Activated T-helper 2 cell treated with anti-CD3 and anti-CD28 coated beads, Interferon-gamma antibody, Interleukin-2, Interleukin-4, amounts not matched to agents 10 μg/mL and 5 μg/mL and 100 μg/mL, durations not matched to agents 14 hours and 24 hours and 36 hours (primary cell): ENCODE measurements at places on chromosomes 1 and 21. TPM values are rescaled to one million over a fixed set of nuclear protein-coding genes. Genes with fewer than 3 reads are reported as not detected.

- H3K4me1 ChIP-seq = peaks cover 6% of the 10 kb centered on the region
- no peak for DNase-seq
- peaks cover 47% of the 10 kb centered on the region for H3K36me3 ChIP-seq
- no peak overlapping the region for H3K4me3 ChIP-seq
- H3K27me3 ChIP-seq = no peaks in the 10 kb centered on the region
These were observed 53.3 kb downstream of the MTR start for GRCh38 chr1:236848274-236848923.

GRCh38 chr1:218365226-218365999 is 20.3 kb downstream of the TGFB2 start:
- H3K4me3 ChIP-seq = no peak overlapping the region
- peaks cover 11% of the 10 kb centered on the region for H3K27me3 ChIP-seq

GRCh38 chr1:19884312-19884711 is 2.1 kb downstream of the OTUD3 start:
- H3K36me3 ChIP-seq = peaks cover 5% of the 10 kb centered on the region
- DNase-seq = no peak
- peaks cover 4% of the 10 kb centered on the region for H3K27me3 ChIP-seq

GRCh38 chr1:202323731-202324130 is 18.0 kb downstream of the UBE2T start:
- no peak for DNase-seq
- peaks cover 4% of the 10 kb centered on the region for H3K36me3 ChIP-seq
- H3K27me3 ChIP-seq = peaks cover 12% of the 10 kb centered on the region
- no peak overlapping the region for H3K27ac ChIP-seq
- no peak overlapping the region for H3K4me3 ChIP-seq

DNA sequence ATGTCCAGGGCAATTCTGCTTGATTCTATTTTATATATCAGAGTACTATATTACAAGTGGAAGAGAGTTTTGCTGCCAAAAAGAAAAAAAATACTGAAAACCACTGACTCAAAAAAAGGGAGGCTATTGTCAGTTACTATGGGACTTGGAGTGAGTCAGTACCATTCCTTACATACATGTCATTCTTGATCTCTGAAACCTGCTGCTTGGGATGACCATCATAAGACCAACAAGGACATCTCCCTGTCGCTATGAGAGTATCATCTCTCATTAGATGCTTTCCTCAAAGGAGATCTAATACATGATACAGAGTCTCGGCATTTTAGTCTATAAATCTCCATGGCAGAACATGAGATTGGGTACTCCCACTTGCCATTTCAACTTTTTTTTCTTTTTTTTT is 11.8 kb upstream of the INPP5B start:
- no peaks in the 10 kb centered on the region for H3K27me3 ChIP-seq
- no peaks in the 10 kb centered on the region for H3K4me1 ChIP-seq
- H3K4me3 ChIP-seq = no peak overlapping the region
- H3K27ac ChIP-seq = no peak overlapping the region
- no peak for DNase-seq
- peaks cover 55% of the 10 kb centered on the region for H3K36me3 ChIP-seq

GRCh38 chr21:31176725-31177124 is 138.4 kb upstream of the KRTAP19-8 start:
- no peak for DNase-seq
- H3K4me1 ChIP-seq = peaks cover 62% of the 10 kb centered on the region
- H3K4me3 ChIP-seq = peak overlapping the region; percentile 52
- H3K36me3 ChIP-seq = peaks cover 78% of the 10 kb centered on the region
- H3K27me3 ChIP-seq = no peaks in the 10 kb centered on the region

DNA sequence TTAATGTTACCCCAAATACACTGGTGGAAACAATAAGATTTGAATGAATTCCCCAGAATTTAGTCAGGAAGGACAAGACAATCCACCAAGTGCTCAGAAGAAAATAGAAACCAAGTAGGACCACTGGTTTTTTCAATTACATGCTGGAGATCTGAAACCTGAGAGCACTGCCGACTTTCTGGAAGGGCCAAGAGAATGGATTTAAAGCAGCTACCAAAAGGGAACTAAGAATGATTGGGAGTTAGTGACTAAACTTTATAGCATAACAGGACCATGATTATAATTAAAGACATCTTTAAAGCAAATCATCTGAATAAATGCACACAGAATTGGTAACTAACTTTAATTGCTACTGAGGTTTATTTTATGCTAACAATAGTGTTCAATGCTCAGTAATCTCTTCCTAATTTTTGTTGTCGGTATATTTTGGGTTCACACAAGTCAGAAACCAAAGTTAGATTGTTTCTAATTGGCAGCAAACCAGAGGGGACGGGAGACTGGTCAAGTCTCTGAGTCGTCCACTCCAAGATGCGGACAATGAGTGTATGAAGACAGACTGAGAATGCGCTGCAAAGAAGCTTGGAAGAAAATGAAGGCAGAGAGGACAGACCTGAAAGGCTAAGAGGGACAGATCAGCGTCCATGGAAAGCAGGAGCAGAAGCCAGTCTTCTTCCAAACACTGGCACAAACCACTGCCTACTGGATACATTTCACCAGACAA is 2.3 kb upstream of the RGS13 start:
- H3K4me1 ChIP-seq = no peaks in the 10 kb centered on the region
- DNase-seq = no peak
- H3K4me3 ChIP-seq = no peak overlapping the region
- no peaks in the 10 kb centered on the region for H3K36me3 ChIP-seq
- H3K27ac ChIP-seq = no peak overlapping the region
- H3K27me3 ChIP-seq = peaks cover 24% of the 10 kb centered on the region

DNA sequence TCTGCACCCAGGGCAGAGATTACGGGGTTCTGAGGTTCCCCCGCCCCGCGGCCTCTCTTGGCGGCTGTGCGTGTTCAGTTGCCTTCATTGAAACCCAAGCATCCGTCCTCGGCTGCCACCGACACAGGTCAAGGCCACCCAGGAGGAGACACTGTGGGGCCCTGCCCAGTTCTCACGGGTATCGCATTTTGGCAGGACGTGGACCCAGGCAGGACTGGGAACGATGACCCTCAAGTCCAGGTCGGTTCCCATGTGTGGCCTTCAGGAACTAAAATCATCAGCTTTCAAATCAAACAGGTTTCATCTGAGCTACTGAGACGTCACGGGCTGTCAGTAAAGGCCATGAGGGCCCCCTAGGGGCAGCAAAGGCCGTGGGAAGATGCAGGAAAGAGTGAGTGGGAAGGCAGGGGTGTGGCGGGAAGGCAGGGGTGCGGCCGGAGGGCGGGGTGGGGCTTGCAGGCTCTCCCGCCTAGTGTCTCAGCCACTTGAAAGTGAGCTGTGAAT is 7.0 kb upstream of the C1orf174 start:
- DNase-seq = no peak
- H3K27ac ChIP-seq = no peak overlapping the region
- H3K36me3 ChIP-seq = no peaks in the 10 kb centered on the region
- peaks cover 24% of the 10 kb centered on the region for H3K4me1 ChIP-seq
- no peaks in the 10 kb centered on the region for H3K27me3 ChIP-seq
- H3K4me3 ChIP-seq = no peak overlapping the region

GRCh38 chr1:28412731-28413130 is 43.2 kb downstream of the PHACTR4 start:
- peaks cover 7% of the 10 kb centered on the region for H3K36me3 ChIP-seq
- DNase-seq = no peak
- no peak overlapping the region for H3K4me3 ChIP-seq
- H3K27me3 ChIP-seq = no peaks in the 10 kb centered on the region

DNA sequence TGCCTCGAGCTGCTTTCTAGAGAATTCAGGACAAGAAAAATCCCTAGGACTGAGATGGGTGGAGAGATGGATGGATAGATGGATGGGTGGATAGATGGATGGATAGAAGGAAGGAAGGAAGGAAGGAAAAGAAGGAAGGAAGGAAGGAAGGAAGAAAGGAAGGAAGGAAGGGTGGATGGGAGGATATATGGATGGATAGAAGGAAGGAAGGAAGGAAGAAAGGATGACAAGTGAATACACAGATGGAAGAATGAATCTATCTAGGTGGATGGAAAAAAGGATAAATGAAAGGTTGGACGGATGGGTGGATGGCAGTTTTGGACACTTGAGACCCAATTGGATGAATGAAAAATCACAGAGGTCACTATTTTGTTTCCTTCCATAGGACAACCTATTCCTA is 120.4 kb upstream of the KAZN start:
- DNase-seq = no peak
- H3K27ac ChIP-seq = no peak overlapping the region
- H3K4me3 ChIP-seq = no peak overlapping the region
- H3K4me1 ChIP-seq = no peaks in the 10 kb centered on the region
- no peaks in the 10 kb centered on the region for H3K27me3 ChIP-seq
- H3K36me3 ChIP-seq = no peaks in the 10 kb centered on the region

GRCh38 chr21:40120940-40121575 is 253.8 kb downstream of the PCP4 start:
- H3K36me3 ChIP-seq = no peaks in the 10 kb centered on the region
- H3K4me1 ChIP-seq = no peaks in the 10 kb centered on the region
- H3K4me3 ChIP-seq = no peak overlapping the region
- no peak overlapping the region for H3K27ac ChIP-seq

- no peaks in the 10 kb centered on the region for H3K27me3 ChIP-seq
- DNase-seq = no peak
- H3K36me3 ChIP-seq = no peaks in the 10 kb centered on the region
- H3K4me1 ChIP-seq = no peaks in the 10 kb centered on the region
These were observed 474.3 kb downstream of the BRINP3 start for GRCh38 chr1:190003376-190003775.

GRCh38 chr1:214990619-214991018 is 91.9 kb upstream of the KCNK2 start:
- no peaks in the 10 kb centered on the region for H3K36me3 ChIP-seq
- no peaks in the 10 kb centered on the region for H3K4me1 ChIP-seq
- no peaks in the 10 kb centered on the region for H3K27me3 ChIP-seq
- H3K27ac ChIP-seq = no peak overlapping the region
- H3K4me3 ChIP-seq = no peak overlapping the region

- no peak for DNase-seq
- no peak overlapping the region for H3K27ac ChIP-seq
- H3K27me3 ChIP-seq = no peaks in the 10 kb centered on the region
- H3K4me3 ChIP-seq = peak overlapping the region; percentile 2
- H3K36me3 ChIP-seq = peaks cover 35% of the 10 kb centered on the region
These were observed 327.7 kb downstream of the PTPRC start for GRCh38 chr1:198966519-198966918.

GRCh38 chr1:214002472-214002871 is 14.7 kb downstream of the PROX1 start:
- H3K36me3 ChIP-seq = no peaks in the 10 kb centered on the region
- H3K4me1 ChIP-seq = no peaks in the 10 kb centered on the region
- no peak overlapping the region for H3K4me3 ChIP-seq

- peak overlapping the region; percentile 4 for H3K27ac ChIP-seq
- H3K4me1 ChIP-seq = peaks cover 52% of the 10 kb centered on the region
- H3K27me3 ChIP-seq = peaks cover 3% of the 10 kb centered on the region
- no peak overlapping the region for H3K4me3 ChIP-seq
- DNase-seq = no peak
These were observed 32.6 kb upstream of the RGS8 start for GRCh38 chr1:182716740-182717720.

DNA sequence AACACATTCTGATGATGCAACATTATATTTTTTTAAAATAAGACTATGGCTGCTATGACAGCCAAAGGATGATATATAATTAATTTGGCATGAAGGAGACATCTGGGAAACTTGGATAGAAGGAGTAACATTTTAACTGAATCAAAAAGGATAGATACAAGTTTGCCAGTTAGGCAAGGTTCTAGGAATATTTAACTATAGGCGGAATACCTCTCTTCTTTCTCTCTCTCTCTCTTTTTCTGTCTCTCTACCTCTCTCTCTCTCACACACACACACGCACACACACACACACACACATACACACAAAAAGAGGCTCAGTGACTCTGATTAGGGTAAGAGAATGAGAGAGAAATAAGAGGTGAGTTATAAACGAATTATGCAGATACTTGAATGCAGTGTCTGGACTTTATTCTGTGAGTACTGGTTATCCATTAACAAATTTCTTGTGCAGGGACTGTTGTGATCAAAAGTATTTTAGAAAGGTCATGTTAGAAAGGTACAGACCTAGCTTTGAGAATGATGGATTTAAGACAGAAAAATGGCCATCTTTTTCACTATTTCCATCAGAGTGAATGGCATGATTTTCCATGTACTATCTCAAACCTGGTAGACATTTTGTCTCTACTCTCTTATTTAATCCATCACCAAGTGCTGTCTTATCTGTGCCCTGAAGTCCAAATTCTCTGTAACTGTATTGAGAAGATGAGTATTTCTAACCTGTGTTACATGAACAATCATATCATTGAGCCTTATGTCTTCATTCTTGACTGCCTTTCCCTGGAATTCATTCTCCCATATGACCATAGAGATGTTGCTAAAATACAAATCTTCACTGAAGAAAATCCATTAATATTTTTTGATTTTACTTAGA is 1106.9 kb upstream of the ADGRL4 start:
- H3K27ac ChIP-seq = no peak overlapping the region
- no peaks in the 10 kb centered on the region for H3K36me3 ChIP-seq
- H3K27me3 ChIP-seq = no peaks in the 10 kb centered on the region
- H3K4me1 ChIP-seq = no peaks in the 10 kb centered on the region
- DNase-seq = no peak
- H3K4me3 ChIP-seq = no peak overlapping the region

GRCh38 chr1:4305526-4306301 is 348.7 kb upstream of the AJAP1 start:
- no peak for DNase-seq
- H3K27me3 ChIP-seq = no peaks in the 10 kb centered on the region
- H3K4me1 ChIP-seq = no peaks in the 10 kb centered on the region
- no peaks in the 10 kb centered on the region for H3K36me3 ChIP-seq
- no peak overlapping the region for H3K27ac ChIP-seq
- H3K4me3 ChIP-seq = no peak overlapping the region

DNA sequence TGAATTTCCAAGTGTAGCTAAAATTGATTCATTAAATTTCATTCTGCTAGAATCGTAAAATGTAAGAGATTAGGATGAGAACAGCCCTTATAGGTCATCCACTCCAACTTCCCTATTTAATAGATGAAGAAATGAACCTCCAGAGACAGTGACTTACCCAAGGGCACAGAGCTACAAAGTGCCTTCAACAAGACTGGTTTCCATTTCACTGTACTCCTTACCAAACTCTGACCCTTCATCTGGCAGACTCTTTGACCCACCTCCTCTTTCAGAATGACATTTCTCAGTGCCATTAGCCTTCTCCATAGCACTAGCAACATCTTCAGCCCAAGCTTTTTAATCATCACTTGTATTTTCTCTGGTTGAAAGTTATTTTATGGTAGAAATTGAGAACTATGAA is 161.3 kb downstream of the NEK7 start:
- H3K27ac ChIP-seq = no peak overlapping the region
- peaks cover 28% of the 10 kb centered on the region for H3K4me1 ChIP-seq
- H3K36me3 ChIP-seq = peaks cover 60% of the 10 kb centered on the region
- H3K27me3 ChIP-seq = no peaks in the 10 kb centered on the region
- H3K4me3 ChIP-seq = no peak overlapping the region

Gene C1orf115
- total RNA-seq = 0.11 TPM in 1 of 2 replicates, not detected in the other

Gene SFPQ
- 358 and 369 TPM in 2 replicates for total RNA-seq

Gene NTMT2
- not detected in 2 replicates for total RNA-seq

Gene PKNOX1
- total RNA-seq = 25.6 and 26.9 TPM in 2 replicates

Gene CCDC181
- total RNA-seq = 0.09 TPM in 1 of 2 replicates, not detected in the other

Gene TMEM39B
- total RNA-seq = 32.5 and 34.5 TPM in 2 replicates

Gene SPRR5
- not detected in 2 replicates for total RNA-seq

Gene CREG1
- total RNA-seq = 13.8 and 15.6 TPM in 2 replicates

Gene COL11A1
- not detected in 2 replicates for total RNA-seq

Gene FCRL4
- not detected in 2 replicates for total RNA-seq

Gene CD164L2
- not detected in 2 replicates for total RNA-seq

Gene PBX1
- not detected in 2 replicates for total RNA-seq
